NCI-H1694 (cell line): ENCODE measurements at places on chromosomes 5 and 9.

- peak; percentile 74 for DNase-seq
Observed at GRCh38 chr9:119453980-119454379, 84.7 kb upstream of the BRINP1 start.

- DNase-seq = no peak
Observed at GRCh38 chr9:137176302-137177182, 4.7 kb upstream of the TMEM210 start.

DNA sequence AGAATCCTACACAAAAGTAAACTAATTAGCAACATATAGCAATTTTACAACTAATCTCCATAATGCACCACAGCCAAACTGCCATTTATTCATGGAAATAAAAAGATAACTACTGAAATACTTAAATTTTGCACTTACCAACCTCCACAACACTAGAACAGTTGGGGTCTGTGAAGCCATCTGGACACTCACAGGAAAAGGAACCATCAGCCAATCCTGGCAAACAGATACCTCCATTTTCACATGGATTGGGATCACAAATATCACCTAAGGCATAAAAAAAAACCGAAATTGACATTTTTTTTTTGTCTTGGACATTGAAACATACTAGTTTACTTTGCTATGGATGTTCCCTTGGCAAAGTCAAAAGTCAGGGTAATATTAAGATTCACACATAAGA lies 130.7 kb downstream of the EDIL3 start:
- no peak for DNase-seq

- DNase-seq = no peak
Observed at GRCh38 chr9:128696923-128697707, 5.2 kb upstream of the PKN3 start.

GRCh38 chr9:29214690-29215253 lies 1641.5 kb upstream of the C9orf72 start:
- DNase-seq = no peak

DNA sequence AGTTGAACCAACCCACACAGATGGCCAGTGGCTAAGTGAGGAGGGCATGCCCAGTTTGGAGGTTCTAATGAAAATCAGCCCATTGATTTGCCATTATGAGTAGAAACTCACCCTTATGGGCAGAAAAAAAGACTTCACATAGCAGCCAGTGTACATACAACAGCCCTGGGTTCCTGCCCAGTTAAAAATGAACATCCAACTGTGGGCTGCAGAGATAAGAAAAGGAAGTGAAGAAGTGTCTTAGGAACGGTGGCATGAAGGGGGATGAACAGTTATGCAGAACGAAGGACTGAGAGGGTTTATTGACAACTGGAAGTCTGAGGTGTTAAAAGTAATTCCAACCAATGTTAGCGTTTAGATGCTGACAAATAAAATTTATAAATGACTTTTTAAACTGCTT lies 118.4 kb downstream of the MARCHF3 start:
- DNase-seq = no peak

GRCh38 chr9:69322256-69322655 lies 2.8 kb upstream of the ENTREP1 start:
- DNase-seq = no peak

- no peak for DNase-seq
Observed at GRCh38 chr5:57501414-57502201, 19.0 kb upstream of the ACTBL2 start.

GRCh38 chr5:69334793-69335268 lies 2.2 kb upstream of the CCDC125 start:
- DNase-seq = peak; percentile 66

GRCh38 chr5:164998590-164998989 lies 1493.2 kb downstream of the MAT2B start:
- no peak for DNase-seq

- no peak for DNase-seq
Observed at GRCh38 chr5:16135003-16135402, 44.6 kb downstream of the MARCHF11 start.

DNA sequence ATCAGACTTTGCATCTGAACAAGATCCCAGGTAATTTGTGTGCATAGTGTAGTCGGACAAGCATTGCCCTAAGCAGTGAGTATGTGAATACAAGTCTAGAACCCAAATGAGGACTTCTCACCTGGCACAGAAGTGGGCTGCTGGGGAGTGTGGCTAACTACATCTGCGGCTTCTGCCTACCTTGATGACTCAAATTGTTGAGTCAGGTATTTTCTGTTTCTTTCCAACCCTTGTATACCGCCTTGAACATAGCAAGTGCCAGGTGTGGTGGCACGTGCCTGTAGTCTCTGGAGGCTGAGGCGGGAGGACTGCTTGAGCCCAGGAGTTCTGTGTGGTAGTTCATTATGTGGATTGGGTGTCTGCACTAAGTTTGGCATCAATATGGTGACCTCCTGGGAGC lies 7.9 kb upstream of the JADE2 start:
- no peak for DNase-seq

GRCh38 chr9:95952471-95952870 lies 77.0 kb downstream of the ERCC6L2 start:
- DNase-seq = no peak

- no peak for DNase-seq
Observed at GRCh38 chr9:137236936-137237421, 4.1 kb upstream of the TUBB4B start.

- DNase-seq = no peak
Observed at GRCh38 chr5:104789366-104789765, 1226.8 kb upstream of the NUDT12 start.

DNA sequence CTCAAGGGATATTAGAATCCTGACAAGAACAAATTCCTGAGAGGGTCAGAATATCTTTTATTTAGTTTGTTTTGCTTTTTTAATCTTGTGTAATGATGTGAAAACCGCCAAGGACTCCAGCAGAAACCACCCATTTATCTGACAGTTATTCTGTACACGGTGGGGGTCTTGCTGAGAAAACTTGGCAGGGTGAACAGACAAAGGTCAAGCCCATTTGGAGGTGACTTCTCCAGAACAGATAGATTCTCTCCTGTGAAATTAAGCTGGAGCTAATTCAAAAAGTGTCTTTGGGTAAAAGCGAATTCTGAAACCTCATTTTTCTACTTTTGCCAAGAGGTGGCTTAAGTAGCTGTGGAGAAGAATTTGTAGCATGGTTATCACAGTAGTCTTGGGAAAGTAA lies 484.4 kb downstream of the SPOCK1 start:
- DNase-seq = no peak

DNA sequence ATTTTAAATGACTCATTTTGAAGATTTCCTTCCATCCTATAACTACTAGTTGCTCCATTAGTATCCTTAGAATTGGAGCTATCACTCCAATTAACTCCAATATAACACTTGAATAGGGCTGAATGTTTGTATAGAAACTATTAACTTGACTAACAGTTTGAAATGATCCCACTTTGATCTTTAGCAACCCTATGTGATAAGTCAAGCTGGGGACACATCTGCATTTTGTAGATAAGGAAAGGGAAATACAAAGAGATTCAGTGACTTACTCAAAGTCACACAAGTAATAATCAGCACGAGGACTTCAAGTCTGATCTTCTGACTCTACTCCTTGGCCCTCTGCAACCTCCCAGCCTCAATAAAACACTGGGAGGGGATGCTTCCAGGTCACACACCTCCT lies 101.1 kb downstream of the TMEM215 start:
- no peak for DNase-seq

DNA sequence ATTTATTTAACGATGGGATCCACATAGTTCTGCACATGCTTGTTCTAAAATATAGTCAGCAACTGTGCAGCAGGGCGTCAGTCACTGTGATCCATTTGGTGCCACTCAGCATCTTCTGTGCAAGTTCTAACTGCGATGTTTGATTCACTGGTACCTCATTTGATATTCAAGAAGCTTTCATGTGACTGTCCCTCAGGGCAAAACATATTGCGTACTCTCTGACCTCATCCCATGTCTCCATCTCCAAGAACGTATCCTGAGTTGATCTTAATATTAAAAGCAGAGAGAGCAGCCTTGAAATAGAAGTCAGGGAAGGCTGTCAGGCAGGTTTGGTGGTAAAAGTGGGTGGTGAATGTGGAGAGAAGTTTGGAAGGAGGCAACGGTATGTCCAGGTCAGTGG lies 116.5 kb upstream of the ATP10B start:
- no peak for DNase-seq

DNA sequence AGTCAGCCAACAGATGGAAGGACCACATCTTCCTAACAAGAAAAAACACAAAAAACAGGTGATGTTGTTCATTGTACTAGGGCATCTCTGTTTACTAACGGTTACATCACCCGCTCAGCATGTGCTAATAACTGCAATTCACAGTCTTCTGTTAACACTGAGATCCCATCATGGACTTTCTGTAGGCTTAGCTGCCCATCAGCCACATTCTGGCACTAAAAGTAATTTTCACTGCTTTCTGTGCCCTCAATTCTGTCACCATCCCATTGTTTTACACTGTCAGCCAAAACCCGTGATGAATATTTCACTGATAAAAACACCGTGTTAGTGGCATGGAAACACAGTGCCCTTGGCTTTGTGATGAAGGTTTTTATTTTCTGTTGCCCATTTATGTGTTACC lies 64.6 kb downstream of the CAST start:
- no peak for DNase-seq

DNA sequence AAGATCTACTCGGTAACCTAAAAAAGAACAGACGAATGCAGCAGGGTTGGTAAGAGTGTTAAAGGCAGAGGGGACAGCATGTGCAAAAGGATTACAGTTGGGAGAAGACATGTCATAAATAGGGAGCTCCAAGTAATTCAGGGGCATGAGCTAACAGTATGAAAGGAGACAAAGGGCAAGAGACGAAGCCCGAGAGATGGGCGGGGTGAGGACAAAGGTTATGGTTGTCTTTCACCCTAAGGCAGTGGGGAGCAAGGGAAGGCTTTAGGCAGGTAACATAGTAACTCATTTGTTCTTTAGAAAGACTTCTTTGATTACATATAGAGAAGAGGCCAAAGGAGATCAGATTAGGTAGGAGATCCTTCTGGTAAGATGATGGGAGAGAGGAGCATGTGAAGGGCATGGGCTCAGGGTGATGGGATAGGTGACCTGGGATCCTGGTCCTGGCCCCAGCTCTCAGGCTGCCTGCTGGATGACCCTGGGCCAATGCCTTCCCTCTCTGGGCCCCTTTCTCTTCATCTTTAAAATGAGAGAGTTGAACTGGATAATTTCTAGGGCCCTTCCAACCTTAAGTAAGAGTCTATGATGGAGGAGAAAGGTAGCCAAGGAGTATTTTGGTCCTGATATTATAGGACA lies 19.5 kb downstream of the MORN5 start:
- no peak for DNase-seq

- DNase-seq = no peak
Observed at GRCh38 chr5:1007681-1008450, 736 bp upstream of the NKD2 start.

DNA sequence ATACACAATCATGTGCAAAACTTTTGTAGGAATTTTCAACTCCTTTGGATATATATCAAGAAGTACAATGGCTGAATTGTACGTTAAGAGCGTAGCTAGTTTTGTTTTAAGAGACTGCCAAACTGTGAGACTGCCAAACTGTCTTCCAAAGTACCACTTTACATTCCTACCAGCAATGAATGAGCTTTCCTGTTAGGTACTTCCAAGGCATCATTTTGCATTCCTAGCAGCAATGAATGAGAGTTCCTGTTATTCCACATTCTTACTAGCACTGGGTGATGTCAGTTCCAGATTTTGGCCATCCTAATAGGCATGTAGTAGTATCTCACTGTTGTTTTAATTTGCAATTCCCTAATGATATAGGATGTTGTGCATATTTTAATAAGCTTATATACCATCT lies 219.3 kb downstream of the KCNN2 start:
- no peak for DNase-seq

DNA sequence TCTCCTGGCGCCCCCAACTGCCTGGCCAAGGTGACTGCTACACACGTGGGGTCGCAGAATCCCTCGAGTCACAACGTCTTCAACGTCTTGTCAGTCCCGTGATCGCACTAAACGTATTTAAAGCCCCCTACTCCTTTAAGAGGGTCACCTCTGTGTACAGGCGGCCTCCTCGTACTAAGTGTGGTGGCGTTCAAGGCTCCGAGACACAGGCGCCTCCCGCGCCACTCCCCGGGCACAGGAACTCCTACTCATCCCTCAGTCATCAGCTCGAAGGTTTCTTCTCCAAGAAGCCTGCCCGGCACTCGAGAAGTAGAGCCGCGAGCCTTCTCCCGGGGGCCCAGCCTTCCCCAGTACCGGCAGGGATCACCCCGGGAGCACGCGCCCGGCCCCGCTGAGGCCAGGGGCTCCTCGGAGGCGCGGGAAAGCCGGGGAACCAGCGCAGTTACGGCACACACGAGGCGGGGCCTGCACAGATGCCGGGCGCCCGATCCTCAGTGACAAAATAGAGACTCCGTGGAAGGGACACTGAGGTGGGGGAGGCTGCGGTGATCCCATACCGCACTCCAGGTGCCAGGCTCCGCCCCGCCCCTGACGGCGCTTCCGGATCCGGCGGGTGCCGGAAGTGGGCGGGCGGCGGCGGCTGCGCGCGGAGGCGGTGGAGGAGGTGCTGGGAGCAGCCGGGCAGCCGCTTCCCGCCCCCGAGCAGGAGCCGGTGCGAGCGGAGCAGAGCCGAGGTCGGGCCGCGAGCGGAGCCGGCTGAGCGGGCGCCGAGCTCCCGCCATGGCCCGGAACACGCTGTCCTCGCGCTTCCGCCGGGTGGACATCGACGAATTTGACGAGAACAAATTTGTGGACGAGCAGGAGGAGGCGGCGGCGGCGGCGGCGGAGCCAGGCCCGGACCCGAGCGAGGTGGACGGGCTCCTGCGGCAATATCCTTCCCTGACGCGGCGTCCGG lies 6.9 kb downstream of the ARPC5L start:
- peak; percentile 47 for DNase-seq

DNA sequence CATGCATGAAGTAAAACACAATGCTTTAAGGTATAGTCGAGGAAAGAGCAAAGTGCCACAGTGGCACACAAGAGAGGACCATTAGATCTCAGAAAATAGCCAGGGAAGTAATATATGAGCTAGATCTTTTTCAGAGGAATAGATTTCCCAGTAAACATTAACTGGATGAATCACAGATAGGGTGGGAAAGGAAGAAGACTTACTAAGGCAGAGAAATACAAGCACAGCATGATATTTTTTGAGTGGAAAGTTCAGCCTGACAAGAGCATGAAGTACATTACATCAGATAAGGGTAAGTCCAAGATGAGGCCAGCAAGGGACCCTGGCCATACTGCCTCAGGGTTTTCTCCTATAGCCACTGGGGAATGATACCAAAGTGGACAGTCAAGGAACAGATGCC lies 804.6 kb upstream of the DMAC1 start:
- DNase-seq = no peak

- DNase-seq = no peak
Observed at GRCh38 chr9:72363236-72363635, 1.8 kb downstream of the ZFAND5 start.

GRCh38 chr9:137057545-137057944 lies 3.7 kb upstream of the ENTPD2 start:
- DNase-seq = no peak

GRCh38 chr5:143800715-143801114 lies 11.2 kb upstream of the HMHB1 start:
- peak; percentile 30 for DNase-seq

DNA sequence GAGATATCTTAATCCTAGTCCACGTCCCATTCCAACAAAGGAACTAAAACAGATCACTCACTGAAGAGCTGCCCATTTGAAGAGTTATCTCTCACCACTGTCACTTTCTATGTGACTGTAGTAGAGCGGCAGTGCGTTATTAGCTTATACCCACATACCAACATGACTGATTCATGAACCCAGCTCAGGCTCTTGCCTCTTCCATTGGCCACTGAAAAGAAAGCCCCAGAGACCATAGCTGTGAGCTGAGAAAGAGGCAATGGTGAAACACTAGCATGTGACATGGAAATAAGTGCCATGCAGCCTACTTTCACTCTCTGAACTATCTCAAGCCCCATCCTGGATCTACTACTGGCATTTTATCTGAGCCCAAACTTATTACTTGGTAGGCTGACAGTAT lies 151.7 kb upstream of the MOCS2 start:
- DNase-seq = no peak
